ENCODE measurements at places on chromosomes 5 and 9.

DNA sequence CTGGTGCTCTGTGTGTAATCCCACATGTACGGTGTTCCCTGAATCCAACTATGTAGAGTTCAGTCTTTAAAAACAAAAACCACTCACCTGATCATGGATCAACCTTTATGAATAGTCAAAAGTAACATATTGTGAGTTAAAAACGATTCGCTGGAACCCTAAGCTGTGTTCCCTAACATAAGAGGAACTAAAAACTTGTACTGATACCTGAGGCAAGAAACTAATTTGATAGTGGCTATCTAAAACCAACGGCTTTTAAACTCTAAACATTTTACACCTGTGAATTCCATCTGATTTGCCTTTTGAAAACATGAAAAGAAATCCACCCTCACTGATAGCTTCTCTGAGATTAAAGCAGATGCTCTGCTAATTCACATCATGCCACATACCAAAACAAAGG lies 101.5 kb downstream of the DEPDC1B start:
- no peak for DNase-seq

DNA sequence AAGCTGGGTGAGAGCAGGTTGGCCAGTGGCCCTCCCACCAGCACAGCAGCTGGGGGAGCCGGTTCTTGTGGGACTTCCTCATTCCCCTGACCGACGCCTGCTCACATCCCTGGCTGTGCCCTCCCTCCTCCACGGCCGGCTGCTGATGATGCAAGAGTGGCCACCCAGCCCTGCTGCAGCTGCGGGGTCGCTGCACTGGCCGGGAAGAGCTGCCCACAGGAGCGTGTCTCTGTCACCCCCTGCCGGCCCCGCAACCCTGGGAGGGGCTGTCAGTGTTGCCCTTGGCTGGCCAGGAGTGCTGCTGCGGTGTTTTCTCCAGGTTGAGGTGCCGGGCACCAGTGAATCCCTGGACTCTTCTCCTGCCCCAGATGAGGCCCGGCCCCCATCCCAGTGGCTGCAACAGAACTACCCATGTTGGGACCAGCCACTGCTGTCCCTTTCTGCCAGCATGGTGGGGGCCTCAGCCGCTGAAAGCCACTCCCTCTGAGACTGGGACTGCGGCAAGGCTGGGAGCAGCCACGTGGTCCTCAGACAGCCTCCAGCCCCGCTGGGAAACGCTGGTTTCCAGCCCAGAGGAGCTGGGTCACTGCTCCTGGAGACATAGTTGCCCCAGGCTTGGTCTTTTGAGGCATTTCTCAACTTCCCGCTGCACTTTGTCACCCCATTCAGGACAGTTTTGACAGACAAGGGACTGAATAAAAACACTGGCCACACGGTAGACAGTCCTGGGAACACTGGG lies 739 bp downstream of the CARD9 start:
- peak; percentile 89 for DNase-seq

DNA sequence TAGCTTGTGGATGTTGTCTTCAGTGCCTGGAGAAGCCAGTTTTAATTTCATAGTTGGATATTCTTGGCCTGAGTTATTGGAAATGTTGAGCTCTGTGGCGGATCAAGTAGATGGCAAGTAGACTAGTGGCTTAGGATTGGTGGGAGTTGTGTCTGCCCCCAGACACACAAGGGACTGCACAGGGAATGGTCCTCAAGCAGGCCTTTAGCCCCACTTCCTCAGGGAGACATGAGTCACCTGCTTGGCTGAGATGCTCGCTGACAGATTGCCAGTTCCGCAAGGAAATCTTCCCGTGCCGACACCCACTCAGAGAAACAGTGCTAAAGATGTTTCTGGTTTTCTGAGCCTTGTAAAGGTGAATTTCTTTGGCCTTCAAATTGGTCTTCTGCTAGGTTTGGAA lies 18.8 kb upstream of the CATSPER3 start:
- DNase-seq = peak; percentile 79

DNA sequence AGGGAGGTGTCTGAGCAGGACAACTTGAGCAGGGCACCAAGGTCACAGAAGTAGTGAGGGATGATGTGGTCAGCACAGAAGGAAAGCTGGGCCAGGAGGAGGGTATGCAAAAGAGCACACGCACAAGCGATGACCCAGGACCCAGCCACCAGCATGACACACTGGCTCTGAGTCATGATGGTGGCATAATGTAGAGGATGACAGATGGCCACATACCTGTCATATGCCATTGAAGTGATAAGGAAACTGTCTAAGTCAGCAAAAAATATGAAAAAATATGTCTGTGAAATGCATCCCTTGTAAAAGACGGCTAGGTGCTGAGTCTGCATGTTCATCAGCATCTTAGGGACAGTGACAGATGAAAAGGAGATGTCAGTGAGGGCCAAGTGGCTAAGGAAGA lies 380 bp downstream of the OR1J1 start:
- no peak for DNase-seq

DNA sequence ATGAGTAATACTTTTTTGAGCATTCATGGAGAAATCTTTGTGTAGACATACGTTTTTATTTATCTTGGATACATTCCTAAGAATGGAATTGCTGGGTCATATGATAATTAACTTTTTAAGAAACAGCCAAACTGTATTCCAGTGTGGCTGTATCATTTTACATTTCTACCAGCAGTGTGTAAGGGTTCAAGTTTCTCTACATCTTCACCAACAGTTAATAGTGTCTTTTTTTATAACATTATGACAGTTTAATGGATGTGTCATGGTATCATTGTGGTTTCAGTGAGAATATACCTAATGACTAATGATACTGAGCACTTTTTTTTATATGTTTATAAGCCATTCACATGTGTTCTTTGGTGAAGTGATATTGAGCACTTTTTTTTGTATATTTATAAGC lies 52.4 kb downstream of the NIPBL start:
- no peak for DNase-seq

DNA sequence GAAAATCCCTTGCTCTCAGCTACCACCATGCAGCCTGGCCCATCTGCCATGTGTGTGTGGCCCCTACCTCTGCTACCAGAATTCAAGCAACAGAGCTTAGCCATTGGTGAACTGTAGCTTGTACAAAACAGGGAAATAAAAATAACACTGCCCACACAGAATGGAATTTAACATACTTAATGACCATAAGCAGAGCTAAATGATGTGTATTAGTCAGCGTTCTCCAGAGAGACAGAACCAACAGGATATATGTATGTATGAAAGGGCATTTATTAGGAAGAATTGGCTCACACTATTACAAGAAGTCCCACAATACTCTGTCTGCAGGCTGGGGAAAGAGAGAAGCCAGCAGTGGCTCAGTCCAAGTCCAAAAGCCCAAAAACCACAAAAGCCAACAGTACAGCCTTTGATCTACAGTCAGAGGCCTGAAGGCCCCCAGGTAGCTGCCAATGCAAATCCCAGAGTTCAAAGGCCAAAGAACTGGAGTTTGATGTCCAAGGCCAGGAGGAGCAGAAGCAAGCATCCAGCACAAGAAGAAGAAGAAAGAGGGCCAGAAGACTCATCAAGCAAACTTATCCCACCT lies 318.8 kb downstream of the DNAH5 start:
- DNase-seq = no peak

DNA sequence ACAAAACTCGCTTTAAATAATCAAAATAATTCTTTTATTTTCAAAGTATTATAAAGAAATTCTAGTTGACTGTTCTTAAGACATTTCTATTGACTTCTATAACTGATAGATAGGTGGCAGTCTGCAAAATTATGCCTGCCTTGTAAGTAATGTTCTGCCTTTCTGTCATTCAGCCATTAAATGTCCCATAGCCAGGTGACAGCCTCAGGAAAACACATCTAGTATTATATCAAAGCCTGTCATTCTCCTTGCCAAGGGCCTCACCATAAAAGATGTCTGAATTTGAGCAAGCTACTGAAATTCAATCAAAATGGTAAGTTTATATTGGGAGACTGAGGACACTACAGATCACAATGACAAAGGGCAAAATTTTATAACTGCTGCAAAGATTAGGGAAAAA lies 170.4 kb upstream of the COX7C start:
- no peak for DNase-seq

Data from aorta (tissue), 5 donors.